Stimulated activated CD4-positive, alpha-beta T cell treated with anti-CD3 and anti-CD28 coated beads, TNF-alpha, amount 100 ng/mL, for 24 hours (primary cell): ENCODE measurements at places on chromosomes 4 and X.

DNA sequence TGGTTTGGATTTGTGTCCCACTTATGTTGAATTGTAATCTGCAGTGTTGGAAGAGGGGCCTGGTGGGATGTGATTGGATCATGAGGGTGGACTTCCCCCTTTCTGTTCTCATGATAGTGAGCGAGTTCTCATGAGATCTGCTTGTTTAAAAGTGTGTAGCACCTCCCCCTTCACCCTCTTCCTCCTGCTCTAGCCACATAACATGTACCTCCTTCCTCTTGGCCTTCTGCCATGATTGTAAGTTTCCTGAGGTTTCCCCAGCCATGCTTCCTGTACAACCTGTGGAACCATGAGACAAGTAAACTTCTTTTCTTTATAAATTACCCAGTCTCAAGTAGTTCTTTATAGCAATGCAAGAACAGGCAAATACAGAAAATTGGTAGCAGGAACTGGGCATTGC is 138.7 kb downstream of the INPP4B start:
- no peak for DNase-seq

- no peak for DNase-seq
Observed at GRCh38 chrX:95884186-95884585, 800.5 kb upstream of the DIAPH2 start.

DNA sequence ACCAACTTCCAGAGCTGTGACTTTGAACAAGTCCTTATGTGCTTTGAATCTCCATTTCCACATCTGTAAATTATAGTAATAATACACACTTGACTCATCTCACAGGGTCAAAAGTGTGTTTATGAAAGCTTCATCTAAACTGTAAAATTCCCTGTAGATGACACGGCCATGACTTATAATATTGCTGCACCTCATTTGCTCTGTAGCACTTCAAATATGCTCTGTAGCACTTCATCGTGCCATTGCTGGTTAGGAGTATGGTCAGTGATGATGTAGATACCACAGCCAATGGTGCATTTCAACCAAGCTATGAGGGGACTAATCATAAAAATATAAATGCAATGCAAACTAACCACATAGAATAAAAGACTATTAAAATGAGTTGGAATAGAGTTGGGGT is 318.6 kb downstream of the ANK2 start:
- DNase-seq: no peak

DNA sequence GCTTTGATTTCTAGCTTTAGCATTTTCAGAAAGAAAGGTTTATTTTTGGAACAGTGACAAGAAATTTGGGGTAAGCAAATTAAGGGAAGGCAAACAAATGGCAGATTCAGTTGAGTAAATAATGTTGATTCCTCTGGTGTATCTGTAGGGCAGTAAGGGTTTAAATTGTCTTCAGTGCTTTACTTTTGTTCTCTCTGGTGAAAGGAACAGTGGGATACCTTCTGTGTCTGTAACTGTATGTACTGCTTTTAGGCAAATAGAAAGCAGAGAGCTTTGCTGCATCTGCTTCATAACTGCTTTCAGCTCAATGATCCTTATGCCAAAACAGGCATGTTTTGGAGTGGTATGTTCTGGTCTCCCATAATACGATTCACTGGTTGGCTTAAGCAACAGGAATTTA is 932.1 kb upstream of the SLIT2 start:
- DNase-seq: no peak

DNA sequence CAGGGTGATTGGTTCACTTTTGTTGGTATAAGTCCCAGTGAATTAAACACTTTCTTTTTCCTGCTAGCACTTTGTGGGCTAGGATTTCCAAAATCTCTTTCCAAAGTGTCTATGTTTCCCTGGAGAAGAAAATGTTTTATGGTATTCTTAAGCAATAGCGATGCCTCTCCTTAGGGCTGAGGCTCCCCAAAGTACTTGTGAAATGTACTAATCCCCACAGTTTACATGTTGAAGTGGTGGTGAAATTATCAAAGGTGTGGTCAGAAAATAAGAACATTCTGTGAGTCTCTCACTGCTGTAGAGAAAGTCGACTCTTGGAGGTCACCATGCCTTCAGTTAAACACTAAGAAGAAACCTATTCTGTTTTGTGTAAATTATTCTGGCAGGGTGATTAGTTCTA is 51.5 kb upstream of the AMELX start:
- DNase-seq: no peak

GRCh38 chr4:113979148-113979904 is at the start of gene ARSJ:
TSS of gene ARSJ (minus strand) at chr4:113979647. CDS start at chr4:113978834, 813 bp downstream.
- peak; percentile 14 for DNase-seq

GRCh38 chr4:177660223-177660622 is 218.0 kb upstream of the AGA start:
- no peak for DNase-seq
